ENCODE measurements at places on chromosomes 16 and 17.

- DNase-seq, result no peak
Observed at GRCh38 chr16:88957887-88958577, 19.0 kb downstream of the CBFA2T3 start.

DNA sequence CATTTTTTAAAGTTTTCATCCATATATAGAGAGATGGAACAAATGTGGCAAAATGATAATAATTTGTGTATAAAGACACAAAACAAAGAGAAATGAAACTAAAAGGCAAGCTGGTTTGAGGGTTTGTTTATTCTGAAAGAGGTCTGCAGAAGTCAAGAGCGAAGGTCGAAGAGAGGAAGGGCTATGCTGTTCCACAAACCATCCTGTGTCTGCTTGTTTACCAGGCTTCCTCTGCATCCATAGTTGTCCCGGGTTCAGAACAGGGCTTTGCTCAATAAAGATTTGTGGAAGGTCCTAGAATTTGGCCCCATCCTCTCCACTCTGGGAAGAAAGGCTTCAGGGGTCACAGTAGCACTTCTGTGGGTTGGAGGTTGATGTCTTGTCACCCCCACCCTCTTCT is 2.4 kb upstream of the MARVELD3 start:
- DNase-seq, result no peak

DNA sequence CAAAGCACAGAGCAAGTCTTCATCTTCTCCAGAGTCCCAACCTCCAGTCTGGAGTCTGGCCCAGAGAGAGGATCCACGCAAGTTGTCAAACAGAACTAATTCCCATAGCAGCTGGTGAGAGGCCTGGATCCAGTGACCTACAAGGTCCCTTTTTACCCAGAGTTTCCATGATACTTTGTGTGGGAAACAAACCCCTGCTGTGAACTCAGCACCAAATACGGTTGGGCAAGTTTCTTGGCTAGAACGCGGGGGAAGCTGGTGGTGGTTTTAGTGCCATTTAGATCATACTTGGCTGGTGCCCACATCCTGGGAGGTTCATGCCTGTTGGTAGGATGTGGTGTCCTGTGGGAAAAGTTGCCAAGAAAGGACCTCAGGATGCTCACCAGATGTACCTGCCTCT is 18.1 kb downstream of the TMC7 start:
- no peak for DNase-seq

DNA sequence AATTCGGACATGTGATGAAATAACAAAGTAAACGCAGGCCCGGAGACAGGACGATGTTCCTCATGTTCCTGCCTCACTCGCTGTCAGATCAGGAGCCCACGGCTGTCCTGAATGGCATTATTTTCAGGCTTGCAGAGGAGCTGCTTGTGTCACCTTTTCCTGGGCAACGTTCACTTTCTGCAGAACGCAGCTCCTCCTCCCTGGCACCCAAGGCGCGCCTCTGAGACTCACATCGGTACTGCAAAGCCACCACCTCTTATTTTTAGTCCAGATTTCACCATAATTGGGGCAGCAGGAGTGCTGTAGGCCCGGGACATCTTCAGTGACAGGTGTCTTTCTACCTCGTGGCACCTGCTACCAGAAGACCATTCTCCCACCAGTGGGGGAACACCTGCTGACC is 8.0 kb upstream of the C16orf96 start:
- DNase-seq, result no peak

DNA sequence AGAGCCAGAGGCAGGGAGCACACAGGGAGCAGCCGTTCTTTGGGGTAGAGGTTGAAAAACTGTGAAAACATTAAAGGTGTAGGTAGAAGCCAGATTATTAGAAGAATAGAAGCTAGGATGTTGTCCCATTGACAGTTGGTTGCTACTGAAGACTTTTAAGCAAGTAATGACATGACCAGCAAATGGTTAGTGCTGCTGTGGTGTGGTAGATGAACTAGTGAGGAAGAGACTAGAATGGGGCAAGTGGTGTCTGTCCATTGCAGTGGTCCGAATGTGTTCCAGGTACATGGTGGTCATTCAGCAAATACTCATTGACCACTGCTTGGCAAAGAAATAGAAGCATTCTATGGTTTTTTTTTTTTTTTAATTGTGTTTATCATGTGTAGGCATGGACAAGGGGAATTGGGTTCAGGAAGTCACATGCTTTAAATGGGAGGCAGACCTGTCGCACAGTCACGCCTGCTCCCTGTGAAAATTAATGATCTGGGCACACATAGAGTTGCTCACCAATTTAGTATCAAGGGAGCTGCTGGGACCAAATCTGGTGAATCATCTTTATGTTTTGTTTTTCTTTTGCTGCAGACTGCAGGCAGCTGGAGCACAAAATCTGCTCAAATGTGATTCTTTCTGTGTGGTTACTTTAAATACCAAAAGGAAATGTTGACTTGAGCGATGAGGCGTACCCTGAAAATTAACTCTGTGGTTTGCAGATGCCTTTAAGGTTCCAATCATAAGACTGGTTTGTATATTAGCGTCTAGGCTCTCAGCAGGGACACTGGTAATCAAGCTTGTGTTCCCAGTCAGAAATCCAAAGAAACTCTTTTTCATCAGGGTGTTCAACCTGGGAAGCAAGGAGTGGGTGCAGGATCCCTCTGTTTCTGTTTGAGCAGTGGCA is 30.7 kb downstream of the YPEL2 start:
- DNase-seq, result no peak

GRCh38 chr17:78442648-78443218 is 64.3 kb downstream of the PGS1 start:
- no peak for DNase-seq

DNA sequence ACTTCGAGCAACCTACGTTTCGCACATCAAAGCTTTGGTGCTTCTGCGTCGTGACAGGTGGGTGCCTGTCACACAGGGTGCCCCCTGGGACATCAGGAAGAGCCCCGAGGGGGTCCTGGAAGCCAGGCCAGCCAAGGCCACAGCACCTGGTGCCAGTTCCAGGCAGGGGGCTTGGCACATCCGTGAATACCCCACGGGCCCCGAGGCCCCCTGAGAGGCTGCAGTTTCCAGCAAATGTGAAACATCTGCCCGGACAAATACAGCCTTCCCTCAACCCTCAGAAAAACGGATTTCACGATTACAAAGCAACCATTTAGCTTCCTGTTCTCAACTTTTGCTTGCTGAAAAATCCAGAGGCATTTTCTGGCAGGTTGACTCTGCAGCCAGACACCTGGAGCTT is 109.3 kb upstream of the METRNL start:
- no peak for DNase-seq

- DNase-seq, result no peak
Observed at GRCh38 chr17:63434951-63435571, 11.0 kb downstream of the CYB561 start.

- no peak for DNase-seq
Observed at GRCh38 chr16:66846831-66847230, 2.6 kb downstream of the CA7 start.

- DNase-seq, result no peak
Observed at GRCh38 chr16:70390774-70391173, 44.1 kb downstream of the DDX19A start.

DNA sequence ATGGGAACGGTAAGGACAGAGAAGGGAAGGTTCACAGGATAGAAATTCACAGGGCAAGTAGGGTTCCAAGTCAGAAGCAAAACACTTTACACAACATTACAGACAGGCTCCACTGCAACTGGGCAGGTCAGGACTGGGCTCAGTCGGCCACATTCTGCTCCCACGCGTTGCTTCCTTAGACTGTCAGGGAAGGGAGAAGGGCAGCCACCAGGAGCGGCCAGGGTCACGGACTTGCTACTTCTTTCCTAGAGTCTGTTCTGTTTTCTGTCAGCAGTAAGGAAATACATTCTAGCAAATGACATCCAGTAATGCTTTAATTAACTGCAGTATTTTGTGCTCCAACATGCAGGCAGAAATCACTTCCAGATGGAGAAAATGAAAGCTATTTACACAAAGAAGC is 160.3 kb upstream of the RPH3AL start:
- no peak for DNase-seq

DNA sequence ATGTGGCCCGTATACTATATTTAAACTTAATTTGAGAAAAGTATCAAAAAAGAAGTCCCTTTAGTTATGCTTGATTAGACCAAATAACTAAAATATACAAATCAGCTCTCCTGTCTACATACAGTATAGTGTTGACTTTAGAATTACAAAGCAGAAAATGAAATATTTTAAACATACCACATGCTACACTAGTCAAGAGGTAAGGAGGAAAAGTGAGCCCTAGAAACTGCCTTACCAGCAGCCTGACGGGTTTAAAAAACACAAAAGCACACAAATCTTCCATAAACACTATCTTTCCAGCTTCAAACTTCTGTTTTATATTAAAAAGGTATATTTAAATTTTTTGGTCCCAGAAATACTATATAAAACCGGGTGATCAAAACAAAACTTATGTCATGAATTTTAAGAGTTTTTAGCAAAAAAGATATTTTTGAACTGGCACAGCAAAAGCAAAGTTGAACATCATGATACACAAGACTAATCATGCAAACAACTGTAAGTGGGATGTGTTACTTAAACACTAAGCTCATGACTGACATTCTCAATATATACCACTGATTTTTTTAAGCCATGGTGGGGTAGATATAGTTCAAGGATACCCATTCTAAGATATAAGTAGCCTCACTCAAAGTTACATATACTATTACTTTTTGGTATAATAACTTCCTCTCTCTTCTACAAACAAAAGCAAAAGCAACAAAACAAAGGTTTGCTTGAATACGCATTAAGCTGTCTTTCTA is 11.8 kb downstream of the KLHL10 start:
- no peak for DNase-seq

- no peak for DNase-seq
Observed at GRCh38 chr17:7406235-7406825, 1.3 kb upstream of the NLGN2 start.

DNA sequence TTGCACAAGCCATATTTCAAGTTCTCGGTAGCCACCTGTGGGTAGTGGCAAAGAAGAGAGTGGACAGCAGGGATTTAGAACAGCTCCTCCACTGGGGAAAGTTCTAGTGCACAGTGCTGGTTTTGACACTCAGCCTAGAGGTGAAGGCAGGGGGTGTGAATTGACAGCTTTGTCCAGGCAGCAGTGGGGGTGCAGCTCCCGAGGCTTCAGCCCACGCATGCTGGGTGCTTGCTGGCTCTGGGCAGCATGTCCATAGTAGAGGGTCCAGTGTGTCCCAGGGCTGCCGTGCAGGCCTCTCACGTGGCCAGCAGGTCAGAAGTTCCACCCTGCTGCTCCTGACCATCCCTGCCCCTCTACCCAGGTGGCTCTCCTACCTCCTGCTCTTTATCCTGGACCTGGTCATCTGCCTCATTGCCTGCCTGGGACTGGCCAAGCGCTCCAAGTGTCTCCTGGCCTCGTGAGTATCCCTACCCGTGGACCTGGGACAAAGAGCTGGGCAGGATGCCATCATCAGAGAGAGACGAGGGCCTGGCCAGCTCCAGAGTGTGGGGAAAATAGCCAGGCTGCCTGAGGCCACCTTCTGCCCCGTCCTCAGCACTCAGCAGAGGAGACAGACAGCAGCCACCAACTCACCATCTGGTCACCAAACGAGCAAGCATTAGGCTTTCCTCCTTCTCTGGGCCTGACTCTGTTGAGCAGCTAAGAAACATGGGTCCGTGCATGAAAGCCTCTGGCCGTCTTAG is 29.8 kb downstream of the TTYH2 start:
- no peak for DNase-seq

- no peak for DNase-seq
Observed at GRCh38 chr16:84740596-84741116, 40.9 kb downstream of the USP10 start.

DNA sequence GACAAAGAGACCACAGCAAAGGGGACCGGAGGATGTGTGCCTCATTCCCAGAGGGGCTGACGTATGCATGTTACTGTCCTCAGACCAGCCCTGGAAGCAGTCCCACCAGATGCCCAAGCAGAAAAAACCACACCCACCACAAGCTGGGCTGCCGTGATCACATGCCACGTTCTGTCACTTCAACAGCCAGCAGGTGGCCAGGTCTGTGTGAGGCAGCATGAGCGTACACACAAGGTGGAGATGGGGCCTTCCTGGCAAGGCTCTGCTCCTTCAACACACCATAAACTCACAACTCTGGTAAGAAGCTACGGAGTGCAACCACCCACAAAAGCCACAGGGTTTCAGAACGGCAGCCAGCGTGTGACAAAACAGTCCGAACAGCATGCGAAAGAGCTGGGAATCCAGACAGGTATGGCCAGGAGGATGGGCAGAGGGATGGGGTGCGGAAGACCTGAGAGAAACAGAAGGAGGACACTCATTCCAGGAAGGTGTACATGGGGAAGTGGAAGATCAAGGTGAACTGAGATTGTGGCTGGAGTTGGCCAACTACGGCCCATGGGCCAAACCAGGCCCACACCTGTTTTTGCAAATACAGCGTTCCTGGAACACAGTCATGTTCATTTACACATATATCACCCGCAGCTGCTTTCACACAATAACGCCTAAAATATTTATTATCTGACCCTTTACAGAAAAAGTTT is 27.9 kb downstream of the MBTPS1 start:
- no peak for DNase-seq

DNA sequence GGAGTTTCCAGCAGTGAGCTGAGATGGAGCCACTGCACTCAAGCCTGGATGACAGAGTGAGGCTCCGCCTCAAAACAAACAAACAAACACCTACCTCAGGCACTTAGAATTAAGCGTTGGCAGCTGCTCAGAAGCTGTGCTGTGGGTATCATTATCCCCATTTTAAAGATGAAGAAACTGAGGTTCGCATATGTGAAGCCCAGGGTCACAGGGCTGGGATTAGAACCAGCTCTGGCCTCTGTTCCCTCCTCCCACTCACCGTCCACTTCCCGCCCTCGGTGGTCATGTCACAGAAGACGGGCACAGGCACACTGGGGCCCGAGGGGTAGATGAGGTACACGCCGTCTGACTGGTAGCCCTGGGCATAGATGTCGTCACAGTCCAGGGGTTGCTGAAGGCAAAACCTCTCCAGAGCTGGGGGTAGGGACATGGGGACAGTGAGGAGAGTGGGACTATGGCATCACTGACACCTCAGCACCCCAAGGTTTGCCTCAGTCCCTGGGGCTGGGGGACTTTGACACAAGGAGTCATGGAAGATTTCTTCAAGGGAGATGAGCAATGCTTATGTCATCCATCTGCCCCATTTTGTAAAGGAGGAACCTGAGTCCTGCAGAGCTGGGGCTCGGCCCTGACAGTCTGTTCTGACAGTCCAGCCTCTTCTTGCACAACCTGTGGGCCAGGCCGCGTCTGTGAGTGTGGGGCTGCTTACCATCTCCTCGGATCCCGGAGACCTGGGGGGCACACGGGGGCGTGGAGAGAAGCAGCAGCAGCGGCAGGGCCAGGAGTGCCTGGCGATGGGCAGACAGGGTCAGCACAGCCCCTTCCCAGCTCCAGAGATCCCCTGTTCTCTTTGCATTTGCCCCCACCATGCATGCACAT is 700 bp downstream of the MFAP4 start:
- no peak for DNase-seq

GRCh38 chr17:68790492-68790891 is 164.7 kb downstream of the ABCA8 start:
- no peak for DNase-seq

All from stimulated activated CD4-positive, alpha-beta T cell treated with anti-CD3 and anti-CD28 coated beads, TNF-alpha, amount 100 ng/mL, for 1 hour (primary cell).